Type B pancreatic cell (in vitro differentiated cells): ENCODE measurements at places on chromosomes 1 and 21.

DNA sequence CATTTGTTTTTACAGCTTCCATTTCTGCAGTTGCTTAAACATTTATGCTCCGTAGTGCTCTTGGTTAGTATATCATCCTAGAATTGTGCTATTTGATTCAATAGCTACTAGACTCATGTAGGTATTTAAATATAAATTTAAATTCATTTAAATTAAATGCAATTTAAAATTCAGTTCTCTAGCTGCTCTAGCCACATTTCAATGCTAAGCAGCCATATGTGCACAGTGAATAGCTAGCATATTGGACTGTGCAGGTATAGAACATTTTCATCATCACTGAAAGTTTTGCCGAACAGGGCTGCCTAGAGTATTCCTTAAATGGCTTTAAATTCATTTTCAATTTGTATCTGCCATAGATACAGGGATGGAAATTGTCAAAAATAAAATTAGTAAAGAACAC lies 32.5 kb downstream of the CELF3 start:
- no peak for DNase-seq
- H3K27ac ChIP-seq: no peak overlapping the region
- peaks cover 7% of the 10 kb centered on the region for H3K36me3 ChIP-seq
- H3K27me3 ChIP-seq: no peaks in the 10 kb centered on the region
- H3K4me1 ChIP-seq: peaks cover 4% of the 10 kb centered on the region

GRCh38 chr21:34688715-34689114 lies 19.9 kb downstream of the CLIC6 start:
- H3K27ac ChIP-seq: no peak overlapping the region
- peaks cover 16% of the 10 kb centered on the region for H3K27me3 ChIP-seq
- peaks cover 11% of the 10 kb centered on the region for H3K4me1 ChIP-seq
- no peak for DNase-seq
- H3K36me3 ChIP-seq: no peaks in the 10 kb centered on the region

GRCh38 chr1:16716691-16717335 lies 23.5 kb upstream of the RNU1-4 start:
- no peak overlapping the region for H3K4me3 ChIP-seq
- peaks cover 8% of the 10 kb centered on the region for H3K27me3 ChIP-seq
- peaks cover 13% of the 10 kb centered on the region for H3K4me1 ChIP-seq
- H3K36me3 ChIP-seq: no peaks in the 10 kb centered on the region

GRCh38 chr1:38867208-38867607 lies 5.9 kb downstream of the MYCBP start:
- no peak overlapping the region for H3K27ac ChIP-seq
- H3K4me1 ChIP-seq: peaks cover 17% of the 10 kb centered on the region
- DNase-seq: no peak
- H3K4me3 ChIP-seq: no peak overlapping the region
- peaks cover 19% of the 10 kb centered on the region for H3K36me3 ChIP-seq

GRCh38 chr1:111030590-111030989 lies 66.9 kb upstream of the LRIF1 start:
- H3K27ac ChIP-seq: no peak overlapping the region
- peaks cover 14% of the 10 kb centered on the region for H3K27me3 ChIP-seq
- DNase-seq: no peak

- H3K27ac ChIP-seq: no peak overlapping the region
- DNase-seq: no peak
- H3K4me3 ChIP-seq: no peak overlapping the region
- H3K36me3 ChIP-seq: peaks cover 43% of the 10 kb centered on the region
- H3K27me3 ChIP-seq: no peaks in the 10 kb centered on the region
- H3K4me1 ChIP-seq: no peaks in the 10 kb centered on the region
These were observed 59.1 kb downstream of the USP24 start for GRCh38 chr1:55156093-55156492.
